ENCODE measurements at places on chromosomes 6 and 20.

GRCh38 chr20:6157345-6157744 is 34.5 kb upstream of the FERMT1 start:
- DNase-seq: no peak

DNA sequence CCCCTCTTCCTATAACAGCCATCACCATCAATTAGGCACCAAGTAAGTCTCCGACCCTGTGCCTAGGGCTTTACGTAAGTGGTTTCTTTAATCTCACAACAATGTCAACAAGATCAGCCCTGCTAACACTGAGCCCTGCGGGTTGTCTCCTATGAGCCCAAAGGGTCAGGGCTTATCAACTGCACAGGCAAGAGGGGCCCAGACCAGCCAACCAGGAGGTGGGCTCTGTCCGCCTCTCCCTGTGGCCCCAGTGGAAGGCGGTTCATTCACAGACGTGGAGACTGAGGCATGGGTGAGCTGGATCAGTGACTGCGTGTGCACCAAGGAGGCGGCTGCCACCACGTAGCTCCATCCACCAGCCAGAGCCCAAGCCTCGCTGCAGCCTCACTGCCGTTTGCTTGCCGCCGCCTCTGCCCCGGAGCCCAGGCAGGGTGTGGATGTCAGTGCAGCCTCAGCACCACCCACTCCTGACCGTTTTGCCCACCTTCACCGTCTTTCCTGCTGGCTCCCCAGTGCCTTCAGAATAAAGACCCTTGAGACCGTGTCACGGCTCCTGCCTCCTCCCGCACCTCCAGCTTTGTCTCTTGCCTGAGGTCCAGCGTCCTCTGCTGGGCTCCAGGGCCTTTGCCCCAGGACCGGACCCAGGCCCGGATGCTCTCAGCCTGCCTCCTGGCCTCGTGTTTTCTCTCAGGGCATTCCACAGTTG is 78.7 kb downstream of the DLL1 start:
- DNase-seq: no peak

DNA sequence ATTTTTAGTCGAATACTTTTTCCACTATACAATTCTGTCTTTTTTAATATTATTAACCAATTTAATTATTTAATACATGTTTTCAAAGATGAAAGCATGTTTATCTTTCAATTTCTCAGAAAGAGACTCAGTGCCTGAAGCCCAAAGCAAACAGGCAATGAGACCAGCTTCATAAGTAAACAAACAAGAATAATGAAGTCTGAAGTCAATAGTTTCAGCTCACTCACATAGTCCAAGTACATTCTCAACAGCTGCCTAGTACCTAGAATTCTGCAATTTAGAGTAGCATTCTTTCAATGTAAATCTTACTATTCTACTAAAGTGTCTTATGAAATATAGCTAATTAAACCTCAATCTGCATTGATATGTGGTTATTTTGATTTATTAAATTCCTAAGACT is 626.5 kb upstream of the NRSN1 start:
- no peak for DNase-seq

GRCh38 chr6:137692806-137693205 is 174.3 kb upstream of the TNFAIP3 start:
- DNase-seq: no peak

GRCh38 chr6:111572216-111572706 is 33.4 kb downstream of the TRAF3IP2 start:
- DNase-seq: no peak

All from stimulated activated CD4-positive, alpha-beta T cell treated with anti-CD3 and anti-CD28 coated beads, Interleukin-15, amount 100 ng/mL, for 1 hour (primary cell).